ENCODE measurements at places on chromosomes 5 and 9.
A peak's percentile ranks its signal among the peaks of the same experiment; 100 is the strongest.

DNA sequence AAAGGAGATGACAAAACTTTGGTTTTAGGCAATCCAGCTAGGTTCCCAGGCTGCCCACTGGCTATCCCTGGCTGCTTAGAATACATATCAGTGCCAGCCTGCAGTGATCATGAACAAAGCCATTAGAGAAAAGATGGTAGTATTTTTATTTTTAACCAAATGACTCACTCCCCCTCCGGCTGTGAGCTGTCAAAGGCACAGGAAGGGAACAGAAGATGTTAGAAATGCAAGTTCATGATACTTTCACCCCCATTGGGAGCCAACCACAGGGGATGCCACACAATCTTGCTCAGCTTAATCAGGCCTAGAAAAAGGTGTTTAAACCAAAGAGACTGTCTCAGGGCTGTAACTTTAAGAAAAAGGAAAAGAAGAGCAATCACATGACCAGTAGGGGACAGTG is 70.3 kb upstream of the ASTN2 start:
- DNase-seq: peak; percentile 11

- no peak for DNase-seq
These were observed 144.6 kb upstream of the SGCD start for GRCh38 chr5:156182174-156182967.

DNA sequence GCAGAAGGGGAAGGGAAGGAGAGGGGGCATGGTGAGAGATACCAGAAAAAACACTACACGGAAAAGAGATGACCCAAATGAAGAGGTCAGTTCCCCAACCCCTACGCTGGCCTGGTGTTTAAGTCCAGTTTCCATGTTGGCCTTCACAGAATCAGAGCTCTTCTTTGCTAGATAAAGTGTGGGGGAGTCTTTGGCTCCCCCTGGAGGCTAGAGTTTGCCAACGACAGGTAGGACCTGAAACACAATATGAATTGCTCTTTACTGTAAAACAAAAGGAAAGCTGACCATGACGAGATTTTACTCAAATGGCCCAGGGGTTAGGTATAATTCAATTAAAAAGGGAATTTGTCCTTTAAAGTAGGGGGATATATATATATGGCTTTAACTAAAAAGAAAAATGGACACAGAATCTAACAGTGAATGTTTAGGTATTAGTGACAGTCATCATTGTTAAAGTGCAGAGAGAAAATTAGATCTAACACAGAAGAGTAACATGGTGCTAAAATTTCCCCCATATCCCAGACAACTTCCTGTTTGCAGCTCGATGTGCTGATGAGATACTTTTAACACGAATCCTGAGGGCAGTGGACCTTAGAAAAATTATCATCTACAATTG is 92.0 kb downstream of the SV2C start:
- peak; percentile 84 for DNase-seq

DNA sequence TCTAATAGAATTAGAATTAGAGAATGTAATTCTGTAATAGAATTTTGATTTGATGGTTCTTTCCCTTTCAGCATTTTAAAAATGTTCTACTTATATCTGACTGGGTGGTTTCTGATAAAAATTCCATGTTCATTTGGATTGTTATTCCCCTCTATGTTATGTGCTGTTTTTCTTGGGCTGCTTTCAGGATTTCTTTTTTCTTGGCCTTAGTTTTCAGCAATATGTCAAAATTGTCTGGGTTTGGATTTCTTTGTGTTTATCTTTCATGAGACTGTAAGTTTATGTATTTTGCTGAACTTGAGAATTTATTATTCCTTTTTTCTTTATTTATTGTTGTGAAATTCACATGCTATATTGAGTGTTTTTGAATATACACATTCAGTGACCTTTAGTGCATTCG is 189.1 kb downstream of the RANBP17 start:
- DNase-seq: no peak

DNA sequence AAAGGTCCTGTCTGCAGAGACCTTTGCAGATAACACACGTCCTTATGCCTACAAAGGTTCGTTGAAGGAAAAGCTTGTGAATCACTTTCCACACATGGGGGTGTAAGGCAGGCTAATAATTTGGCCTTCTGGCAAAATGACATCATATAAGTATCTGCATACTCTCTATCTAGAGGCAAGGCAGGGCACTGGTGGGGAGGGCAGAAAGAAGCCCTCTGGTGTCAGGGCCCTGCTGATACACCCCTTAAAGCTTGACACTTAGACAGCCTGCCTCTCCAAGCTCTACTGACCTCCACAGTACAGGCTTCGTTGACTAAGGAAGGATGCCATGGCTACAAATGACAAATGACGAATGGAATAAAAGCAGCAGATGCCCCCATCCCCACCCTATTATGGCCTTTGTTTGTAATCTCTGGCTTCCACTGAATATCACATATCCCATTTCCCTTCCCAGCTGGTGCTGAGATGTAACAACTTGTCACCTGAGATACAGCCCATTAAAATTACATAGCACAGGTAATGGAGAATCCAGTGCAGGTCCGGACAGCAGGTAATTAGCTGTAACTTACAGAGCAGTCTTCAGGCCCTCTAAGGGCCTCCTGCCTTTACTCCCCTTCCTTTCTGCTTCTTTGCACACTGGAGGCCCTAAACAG is 76.9 kb upstream of the IFNK start:
- DNase-seq: no peak

DNA sequence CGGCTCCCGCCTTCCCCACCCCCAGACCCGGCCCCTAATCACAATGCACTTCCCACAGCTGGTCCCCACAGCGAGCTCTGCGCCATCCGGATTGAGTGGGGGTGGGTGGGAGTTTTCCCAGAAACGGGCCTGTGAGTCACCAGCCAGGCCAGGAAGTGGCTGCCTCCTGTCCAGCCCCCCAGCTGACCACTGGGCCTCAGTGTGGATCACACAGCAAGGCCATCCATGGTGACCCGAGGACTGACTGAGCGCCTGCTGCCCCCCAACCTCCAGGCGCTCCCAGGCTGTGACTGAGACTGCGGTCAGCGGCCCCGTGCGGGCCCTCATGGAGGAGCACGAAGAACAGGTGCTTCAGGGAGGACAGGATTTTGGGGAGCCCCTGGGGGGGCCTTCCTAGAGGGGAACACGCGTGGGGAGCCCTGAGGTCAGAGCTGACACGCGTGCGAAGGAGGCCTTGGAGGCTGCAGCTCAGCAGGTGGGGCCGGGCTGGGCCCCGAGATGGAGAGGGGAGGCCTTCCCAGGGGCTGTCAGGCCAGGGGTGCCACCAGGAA is 48.3 kb upstream of the EGFL7 start:
- DNase-seq: no peak

DNA sequence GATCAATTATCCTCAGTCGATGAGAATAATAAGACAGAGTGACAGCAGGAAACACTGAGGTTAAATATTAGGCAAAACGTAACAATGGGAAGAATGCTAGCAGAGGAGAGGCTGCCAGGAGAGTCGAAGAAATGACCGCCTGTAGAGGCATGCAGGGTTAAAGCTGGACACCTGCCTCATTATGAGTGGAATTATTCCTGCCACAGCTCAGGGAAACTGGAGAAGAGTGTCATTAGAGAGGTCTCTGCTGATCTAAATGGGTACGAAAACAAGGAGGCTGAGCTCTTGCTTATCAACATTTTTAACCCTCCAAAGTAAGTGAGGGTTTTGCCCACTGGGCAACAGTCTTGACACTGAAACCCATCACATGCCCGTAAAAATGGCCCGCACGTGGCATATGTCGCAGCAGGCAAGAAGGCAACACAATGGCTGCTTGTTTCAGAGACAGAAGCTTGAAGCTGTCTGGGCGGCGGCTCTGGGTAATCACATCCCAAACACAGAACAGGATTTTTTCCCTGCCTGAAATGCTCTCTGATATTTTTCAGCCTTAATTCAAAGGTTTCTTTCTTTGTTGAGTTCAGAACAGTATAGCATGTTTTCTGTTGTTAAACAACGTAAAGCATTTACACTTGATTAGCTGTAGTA is 118.7 kb downstream of the MED27 start:
- DNase-seq: no peak

GRCh38 chr9:89497978-89498851 is at the start of gene SEMA4D:
SEMA4D (minus strand) TSS chr9:89498113; CDS start chr9:89405456, 92,657 bp downstream.
- DNase-seq: peak; percentile 96

DNA sequence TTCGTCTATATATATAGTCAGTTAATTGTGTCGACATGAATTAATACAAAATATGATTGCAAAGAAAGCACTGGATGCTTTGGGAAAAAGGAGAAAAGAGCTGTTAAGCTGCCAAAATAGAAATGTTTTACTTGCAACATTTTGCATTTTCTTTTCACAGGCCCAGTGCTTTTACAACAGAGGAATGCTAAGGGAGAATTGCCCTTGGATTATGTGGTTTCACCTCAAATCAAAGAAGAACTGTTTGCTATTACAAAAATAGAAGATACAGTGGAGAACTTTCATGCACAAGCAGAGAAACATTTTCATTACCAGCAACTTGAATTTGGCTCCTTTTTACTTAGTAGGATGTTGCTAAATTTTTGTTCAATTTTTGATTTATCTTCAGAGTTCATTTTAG is 76.2 kb downstream of the SLF1 start:
- DNase-seq: no peak

GRCh38 chr9:105833271-105833975 is 139.1 kb downstream of the TMEM38B start:
- no peak for DNase-seq

DNA sequence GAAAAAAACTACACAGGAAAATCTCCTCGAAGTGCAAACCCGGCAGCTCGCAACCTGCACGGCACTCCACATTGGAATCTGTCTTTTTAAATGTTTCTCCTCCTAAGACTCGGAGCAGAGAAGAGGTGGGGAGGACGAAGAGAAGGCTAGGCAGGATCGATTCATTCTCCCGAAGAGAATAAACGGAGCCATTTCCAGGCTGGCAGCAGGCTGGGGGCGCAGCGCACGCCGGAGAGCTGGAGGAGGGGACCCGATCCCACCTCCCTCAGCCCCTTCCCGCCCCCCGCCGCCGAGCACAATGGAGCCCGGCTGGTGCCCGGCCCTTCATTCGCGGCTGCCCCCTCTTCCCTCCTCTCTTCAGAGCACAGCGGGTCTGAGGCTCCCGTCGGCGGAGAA is 628 bp downstream of the HOMER1 start:
- DNase-seq: peak; percentile 89

GRCh38 chr9:69718218-69718617 is 41.6 kb downstream of the PTAR1 start:
- DNase-seq: no peak

- no peak for DNase-seq
These were observed 69.7 kb downstream of the MEF2C start for GRCh38 chr5:88813244-88813643.

DNA sequence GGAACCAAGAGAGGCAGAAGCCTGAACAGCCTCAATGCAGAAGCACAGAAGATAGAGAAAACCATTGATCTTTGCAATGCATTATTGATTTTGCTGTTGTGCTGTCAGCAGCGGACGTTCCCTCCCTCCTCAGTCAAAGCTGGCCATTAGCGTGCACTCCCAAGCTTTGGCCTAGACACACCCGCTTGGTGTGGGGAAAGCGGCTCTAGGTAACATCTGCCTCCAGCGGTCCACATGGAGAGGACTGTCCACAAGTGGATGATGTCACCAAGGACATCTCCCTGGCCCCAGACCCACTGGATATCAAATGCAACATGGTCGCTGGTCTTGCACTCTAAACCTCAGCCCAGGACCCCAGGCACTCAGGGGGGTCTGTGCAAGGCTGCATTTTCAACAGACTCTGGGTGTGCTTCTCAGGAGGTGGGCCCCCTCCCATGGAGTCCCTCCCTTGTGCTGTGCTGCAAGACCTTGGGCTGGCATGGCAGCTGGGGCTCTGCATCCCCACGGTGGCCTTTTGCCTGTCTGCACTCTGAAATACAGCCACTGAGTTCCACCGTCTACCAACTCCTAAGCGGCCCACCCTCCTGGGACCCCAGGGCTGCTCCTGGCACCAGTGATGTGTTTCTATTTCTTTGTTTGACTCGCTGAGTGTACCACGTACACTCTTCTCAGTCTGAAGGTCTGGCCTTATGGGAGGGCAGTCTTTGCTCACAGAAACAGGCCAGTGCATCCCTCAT is 1.9 kb downstream of the SEMA4D start:
- peak; percentile 49 for DNase-seq

- DNase-seq: no peak
These were observed 1072.4 kb upstream of the CDH9 start for GRCh38 chr5:28110781-28111180.

DNA sequence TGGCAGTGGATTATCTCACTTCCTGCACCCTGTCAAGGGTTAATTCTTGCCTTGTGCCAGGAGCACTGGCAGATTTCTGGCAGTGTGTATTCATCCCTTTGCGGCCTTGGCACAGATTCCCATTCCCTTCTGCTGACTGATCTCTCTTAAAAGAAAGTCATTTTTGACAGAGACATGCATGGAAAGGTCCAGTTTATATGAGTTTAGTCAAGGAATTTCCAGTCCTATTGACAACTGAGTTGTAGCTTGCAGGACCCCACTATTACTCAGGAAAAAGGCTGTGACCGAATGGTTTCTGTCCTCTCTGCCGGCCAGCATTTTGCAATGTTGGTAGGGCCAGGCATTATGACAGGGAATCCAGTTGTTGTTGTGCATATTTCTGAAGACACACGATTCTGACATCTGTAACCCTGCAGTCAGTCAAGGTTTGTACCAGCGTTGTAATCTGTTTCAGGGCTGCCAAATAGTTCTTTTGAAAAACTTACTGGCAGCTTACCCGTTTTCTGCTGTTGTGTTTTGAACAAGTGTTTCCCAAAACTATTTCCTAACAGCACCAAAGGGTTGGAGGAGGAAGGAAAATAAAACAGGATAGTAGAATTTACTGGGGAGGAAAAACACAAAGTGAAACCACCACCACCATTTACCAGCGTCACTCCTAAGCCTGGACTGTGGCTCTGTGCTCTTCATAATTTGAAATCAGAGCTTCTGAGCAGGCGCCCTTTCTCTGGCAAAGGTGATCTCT is 243.4 kb upstream of the KLF4 start:
- no peak for DNase-seq

GRCh38 chr5:58961631-58962280 is 378.9 kb downstream of the RAB3C start:
- DNase-seq: no peak

DNA sequence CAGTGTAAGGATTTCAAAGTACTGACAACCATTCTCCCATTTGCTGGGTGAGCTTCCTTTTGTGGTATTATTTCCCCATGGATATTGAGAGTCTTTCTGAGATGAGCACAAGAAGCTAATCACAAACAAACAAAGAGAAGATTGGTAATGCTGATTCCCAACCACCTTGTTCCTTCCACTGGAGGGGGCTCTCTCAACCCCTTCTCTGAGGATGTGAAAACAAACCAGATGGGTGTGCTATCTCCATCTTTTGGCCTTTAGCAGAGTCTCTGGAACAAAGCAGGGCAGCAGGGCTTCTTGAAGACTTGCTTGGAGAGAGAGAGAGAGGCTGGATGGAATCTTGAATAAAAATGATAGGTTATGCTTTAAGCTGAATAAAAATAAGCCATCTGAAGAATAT is 576.7 kb upstream of the ZNF462 start:
- peak; percentile 49 for DNase-seq

- no peak for DNase-seq
These were observed 360.5 kb downstream of the KCTD16 start for GRCh38 chr5:144531188-144531587.
